ENCODE measurements at places on chromosomes 2 and 18.

DNA sequence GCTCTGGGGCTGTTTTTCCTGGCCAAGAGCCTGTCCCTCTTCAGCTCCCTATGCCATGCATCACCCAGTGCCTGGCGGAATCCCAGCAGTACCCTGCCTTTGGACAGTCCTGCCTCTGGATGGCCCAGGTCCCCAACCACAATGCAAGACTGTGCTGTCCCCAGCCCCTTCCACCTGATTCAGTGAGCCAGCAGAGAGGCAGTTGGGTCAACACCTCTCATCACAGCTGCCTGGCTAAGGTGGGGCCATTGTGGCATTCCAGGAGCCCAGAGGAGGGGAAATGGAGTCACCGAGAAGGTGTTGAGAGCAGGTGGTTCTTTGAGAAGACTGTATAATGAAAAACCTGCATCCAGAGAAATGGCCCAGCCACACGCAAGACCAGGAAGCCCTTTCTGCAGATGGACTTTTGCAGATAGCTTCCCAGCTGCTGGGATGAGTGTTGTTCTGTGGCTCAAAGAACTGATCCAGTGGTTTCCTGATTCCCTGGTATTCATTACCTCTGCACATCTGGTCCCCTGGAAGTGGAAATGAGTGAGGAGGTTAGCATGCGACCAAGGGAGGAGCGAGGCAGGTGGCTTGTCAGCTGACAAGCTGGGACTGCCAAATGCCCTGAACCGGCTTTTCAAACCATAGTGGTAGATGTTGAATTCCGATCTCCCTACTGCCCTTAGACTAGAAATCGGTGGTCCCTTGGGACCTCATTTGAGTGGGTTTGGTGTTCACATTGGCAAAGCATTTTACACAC is 1.7 kb upstream of the ASPRV1 start:
- DNase-seq, result no peak

GRCh38 chr18:26405190-26405801 is 143.1 kb downstream of the KCTD1 start:
- peak; percentile 70 for DNase-seq

DNA sequence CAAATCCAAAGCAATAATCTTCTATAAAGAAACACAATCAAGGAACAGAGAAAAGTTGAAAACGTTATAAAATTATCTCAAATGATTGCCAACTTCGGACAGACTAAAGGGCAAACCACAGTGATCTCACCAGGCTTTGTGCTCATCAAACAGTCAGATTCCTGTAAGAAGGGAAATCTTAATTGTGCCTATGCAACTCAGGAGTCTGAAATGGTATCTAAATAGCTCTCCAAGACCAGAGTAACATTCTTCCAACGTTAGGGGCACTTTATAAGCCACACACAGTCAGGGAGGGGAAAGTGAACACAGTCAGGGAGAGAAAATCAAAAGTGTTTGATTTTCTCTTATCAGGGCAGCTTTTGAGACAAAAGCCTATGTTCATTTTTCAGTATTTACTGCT is 29.4 kb downstream of the PLEKHM3 start:
- no peak for DNase-seq

DNA sequence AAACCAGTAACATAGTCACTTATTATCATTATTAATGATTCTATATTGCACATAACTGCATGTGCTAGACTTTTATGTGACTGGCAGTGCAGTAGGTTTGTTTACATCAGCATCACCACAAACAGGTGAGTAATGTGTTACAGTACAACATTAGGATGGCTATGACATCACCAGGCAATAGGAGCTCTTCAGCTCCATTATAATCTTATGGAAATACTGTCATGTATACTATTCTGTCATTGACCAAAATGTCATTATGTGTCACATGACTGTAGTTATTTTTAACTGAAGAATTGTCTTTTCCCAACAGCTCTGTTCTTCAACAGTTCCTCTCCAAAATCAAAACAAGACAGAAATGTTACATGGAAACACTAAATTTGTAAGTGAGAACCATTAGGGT is 96.3 kb downstream of the C18orf54 start:
- DNase-seq, result no peak

DNA sequence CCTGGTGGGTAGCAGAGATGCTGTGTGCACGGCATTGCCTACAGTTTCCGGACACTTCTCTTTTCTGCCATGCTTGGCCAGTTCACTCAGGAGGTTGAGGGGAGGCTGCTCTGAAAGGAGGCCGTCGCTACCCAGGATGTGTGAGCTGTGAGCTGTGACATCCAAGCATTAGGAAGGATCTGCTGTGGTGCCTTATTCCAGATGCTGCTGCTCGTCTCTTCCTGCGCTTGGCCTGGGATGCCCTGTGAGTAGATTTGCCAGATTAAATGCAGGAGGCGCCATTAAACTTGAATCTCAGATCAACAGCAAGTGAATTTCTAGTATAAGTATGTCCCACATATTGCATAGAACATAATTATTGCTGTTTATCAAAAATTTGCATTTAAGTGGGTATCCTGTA is 124.2 kb upstream of the SIX3 start:
- DNase-seq, result peak; percentile 93

DNA sequence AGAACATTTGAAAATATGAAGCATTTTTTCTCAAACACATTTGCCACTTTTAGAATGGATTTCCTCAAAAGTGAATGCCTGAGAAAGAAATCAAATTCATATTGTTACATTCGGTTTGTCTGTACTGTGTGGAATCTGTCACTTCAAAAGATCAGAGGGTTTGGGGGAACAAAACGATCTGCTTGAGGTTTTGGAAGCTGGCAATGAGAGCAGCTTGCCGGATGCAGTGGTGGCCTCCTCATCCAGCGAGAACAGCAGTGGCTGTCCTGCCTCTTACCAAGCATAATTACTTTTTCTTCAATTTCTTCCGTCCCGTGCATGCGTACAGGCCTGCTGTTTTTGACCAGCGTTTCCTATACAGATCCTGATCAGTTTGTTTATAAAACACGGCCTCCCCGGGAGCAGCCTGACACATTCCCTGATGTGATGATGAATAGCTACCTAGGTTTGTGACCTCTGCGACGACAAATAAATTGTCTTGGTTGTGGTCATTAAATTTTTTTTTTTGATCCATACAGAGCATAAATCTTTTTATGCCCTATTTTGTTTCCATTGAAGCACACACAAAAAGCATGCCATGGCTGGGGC is 45.2 kb downstream of the ITGA6 start:
- no peak for DNase-seq

DNA sequence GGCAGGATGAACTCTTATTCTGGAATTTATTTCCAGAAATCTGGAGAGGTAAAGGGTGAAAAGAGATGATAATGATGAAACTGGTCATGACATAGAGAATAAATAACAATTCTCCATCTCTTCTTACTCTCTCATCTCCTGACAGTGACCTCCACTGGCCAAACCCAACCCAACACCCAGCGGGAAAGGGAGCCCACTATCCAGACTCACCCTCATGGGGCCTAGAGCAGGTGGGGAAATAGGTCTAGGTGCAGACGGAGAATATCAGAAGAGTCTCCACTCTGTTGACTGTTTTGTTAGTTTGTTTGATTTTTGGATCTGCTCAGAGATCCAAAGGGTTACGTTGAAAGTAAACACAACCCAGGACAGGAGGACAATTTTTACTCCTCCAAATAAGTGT is 263.2 kb upstream of the PARD3B start:
- DNase-seq, result no peak

DNA sequence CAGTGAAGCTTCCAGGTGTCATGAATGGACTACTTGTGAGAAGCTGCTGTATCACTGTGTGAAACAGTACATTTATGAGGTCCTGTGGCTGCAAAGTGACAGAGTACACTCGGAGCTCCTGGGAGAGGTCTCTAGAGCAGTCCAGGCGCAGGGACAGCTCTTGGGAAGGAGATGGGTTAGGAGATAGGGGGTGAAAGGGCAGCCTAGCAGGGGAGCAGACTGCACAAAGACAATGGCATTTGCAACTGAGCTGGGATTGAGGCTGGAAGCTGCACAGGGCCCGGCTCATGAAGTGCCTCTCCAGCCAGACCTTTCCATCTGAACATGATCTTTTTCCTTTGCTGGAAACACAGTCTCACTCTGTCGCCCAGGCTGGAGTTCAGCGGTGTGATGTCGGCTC is 83.6 kb downstream of the RHOB start:
- DNase-seq, result no peak

- DNase-seq, result no peak
These were observed 15.7 kb downstream of the GPC1 start for GRCh38 chr2:240451108-240451611.

GRCh38 chr2:173966274-173967098 is 1.3 kb upstream of the SP3 start:
- peak; percentile 21 for DNase-seq

All from NCI-H82 (cell line).